Activated naive CD4-positive, alpha-beta T cell treated with anti-CD3 and anti-CD28 coated beads, Interleukin-2, amount 50 U/mL, for 16 hours (primary cell): ENCODE measurements at places on chromosomes 7 and 10.

- DNase-seq, result no peak
Observed at GRCh38 chr7:79353720-79354468, 99.6 kb downstream of the MAGI2 start.

DNA sequence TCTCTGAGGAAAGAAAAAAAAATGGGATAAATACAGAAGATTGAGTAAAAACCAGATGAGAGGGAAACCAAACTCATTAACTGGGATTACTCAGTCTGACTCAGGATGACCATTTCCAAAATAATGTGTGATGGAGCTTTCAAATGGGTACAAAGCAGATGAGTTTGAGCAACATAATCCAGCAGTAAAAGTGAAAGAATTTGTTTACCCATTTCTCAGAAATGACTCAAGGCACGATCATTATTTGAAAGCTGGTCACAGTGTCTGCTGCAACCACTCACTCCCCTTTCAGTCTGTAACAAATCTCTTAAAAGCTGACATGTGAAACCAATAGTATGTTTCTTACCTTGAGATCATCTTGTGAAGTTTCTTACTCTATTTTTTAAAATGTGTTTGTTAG is 104.7 kb upstream of the KLF14 start:
- no peak for DNase-seq

DNA sequence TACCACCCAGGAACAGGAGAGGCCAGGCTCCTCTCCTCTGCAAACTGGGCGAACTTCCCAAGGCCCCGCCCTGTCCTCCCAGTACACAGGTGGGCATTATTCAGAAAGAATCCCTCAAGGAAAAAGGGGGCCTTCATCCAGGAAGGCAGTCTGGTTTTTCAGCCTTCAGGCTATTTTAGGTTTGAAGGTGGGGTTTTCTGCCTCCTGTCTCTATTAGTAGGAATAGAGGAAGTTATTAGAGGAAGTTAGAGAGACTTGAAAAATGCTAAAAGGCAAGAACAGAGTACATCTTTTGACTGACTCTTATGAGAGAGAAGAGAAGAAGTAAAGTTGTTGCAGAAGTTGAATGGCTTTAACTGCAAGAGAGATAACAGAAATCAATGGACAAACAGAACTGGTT is 250.9 kb upstream of the SORCS1 start:
- no peak for DNase-seq

DNA sequence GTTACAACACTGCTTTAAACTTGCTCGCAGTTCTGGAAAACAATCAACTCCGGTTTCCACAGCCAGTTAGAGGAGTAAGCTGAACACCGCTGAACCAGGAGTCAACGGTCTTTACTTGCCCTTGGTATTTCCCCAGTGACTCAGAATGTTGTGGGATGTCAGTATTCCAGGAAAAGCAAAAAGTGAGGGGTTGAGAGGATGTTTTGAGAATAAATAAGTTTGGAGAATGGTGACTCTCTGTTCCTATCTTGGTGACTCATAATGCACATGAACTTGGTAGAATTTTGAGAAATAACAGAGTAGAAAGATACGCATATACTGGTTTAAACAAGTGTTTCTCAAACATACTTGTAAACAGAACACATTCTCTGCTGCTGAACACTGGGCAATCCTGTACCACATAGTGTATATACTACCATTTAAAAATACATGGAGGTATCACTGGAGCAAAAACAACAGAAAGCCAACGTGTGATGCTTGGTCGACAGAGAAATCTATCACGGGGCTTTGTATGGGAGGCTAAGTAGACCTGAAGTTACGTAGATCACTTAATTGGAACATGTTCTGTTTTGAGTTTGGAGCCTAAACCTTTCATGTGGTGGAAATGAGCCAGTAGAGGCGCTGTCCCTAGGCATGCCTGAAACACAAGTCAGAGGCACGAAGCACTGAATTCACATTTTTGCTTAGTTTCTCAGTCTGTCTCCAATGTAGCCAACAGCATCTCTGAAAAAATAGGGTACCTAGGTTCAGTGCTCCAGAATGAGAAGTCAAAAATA is 534.3 kb downstream of the PARD3 start:
- no peak for DNase-seq

DNA sequence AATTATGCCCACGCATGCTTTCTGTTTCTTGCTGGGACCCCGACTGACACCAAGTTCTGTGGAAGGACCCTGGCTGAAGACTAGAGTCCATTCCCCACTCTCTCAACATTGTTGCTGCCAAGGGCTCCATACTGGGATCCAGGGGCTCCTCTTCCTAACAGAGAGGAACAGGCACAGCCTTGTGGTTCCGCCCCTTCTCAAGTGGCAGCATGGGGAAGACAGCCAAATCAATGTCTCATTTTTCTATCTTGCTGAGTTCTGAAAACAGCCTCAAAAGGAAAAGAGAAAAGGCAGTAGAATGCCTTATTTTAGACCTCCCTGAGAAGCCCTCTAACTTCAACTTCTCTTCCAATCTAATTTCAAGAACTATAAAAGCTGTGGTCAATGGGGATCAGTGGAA is 23.7 kb upstream of the LAMB1 start:
- DNase-seq, result no peak

GRCh38 chr10:114874827-114875411 is 53.3 kb downstream of the FHIP2A start:
- DNase-seq, result no peak

DNA sequence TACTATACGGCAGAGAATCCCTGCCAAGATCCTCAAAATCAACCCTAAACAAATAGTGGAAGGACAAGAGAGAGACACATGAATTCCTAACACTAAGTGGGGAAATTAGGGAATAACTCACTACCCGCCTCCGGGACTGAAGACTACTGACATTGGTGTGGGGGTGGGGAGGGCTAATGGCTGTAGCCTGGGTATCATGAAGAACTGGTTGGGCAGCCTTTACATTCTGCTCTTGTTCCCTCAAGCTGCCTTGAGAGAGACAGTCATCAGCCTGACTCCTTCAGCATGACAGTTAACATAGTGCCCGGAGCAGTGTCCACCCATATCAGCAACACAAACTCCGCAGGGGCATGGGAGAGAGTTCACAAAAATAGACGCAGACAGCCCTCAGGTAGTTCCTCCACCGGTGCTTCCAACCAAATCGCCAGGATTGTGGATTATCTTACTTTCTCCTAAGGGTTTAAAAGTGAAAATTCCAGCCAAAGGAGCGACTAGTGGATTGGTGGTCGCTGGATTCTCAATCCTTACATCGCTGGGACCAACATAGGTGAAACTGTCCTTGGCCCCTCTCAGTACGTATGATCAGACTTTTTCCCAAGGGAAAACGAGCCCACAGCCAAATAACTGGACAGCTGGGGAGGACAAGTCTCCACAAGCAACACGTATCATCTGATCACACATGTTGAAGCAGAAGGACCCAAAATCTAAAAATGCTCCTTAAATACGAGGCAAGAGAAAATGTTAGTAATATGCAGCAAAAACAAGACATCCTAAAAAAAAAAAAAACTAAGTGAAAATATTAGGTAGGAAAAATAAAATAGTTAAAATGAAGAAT is 22.6 kb downstream of the TMEM254 start:
- no peak for DNase-seq

DNA sequence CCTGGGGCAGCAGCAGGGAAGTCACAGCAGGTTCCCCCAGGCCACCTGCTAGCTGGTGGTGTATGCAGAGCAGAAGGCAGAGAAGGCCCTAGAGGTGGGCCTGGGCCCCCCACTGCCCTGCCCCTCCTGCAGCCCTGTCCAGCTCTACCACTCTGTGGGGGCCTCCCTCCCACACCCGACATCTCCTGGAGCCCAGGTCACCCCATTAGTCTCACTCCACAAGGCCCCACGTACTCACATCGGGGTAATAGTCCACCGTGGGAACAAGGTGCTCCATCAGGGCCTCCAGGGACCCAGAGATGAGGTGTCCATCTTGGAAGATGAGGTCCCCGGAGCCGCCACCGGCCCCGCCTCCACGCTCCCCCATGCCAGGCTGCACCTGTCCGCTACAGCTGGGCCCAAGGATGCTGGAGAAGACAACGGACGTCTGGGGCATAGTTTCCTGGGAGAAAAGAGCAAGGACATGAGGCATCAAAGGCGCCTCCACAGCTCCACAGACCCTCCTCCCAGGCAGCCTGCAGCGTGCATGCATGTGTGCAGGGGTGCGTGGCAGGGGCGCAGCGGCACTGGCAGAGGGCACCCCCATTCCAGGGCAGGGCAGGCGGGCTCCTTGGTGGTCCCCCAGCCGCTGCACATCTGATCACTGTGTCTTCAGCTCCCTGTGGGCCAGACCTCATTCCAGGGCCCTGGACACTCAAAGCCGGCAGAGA is 61.0 kb downstream of the RASGEF1A start:
- DNase-seq, result peak; percentile 7

- DNase-seq, result no peak
Observed at GRCh38 chr10:86299562-86299961, 67.0 kb downstream of the GRID1 start.

- DNase-seq, result no peak
Observed at GRCh38 chr10:78336402-78336791, 302.7 kb downstream of the RPS24 start.
